ENCODE measurements at places on chromosomes 12 and 14. TPM values are rescaled to one million over a fixed set of nuclear protein-coding genes. Genes with fewer than 3 reads are reported as not detected.

- H3K4me1 ChIP-seq = peaks cover 35% of the 10 kb centered on the region
- H3K4me3 ChIP-seq = peak overlapping the region; percentile 55
- peak overlapping the region; percentile 97 for H3K27ac ChIP-seq
- peak; percentile 71 for DNase-seq
- H3K36me3 ChIP-seq = no peaks in the 10 kb centered on the region
Observed at GRCh38 chr14:73759183-73759713, 45.1 kb upstream of the PNMA1 start.

DNA sequence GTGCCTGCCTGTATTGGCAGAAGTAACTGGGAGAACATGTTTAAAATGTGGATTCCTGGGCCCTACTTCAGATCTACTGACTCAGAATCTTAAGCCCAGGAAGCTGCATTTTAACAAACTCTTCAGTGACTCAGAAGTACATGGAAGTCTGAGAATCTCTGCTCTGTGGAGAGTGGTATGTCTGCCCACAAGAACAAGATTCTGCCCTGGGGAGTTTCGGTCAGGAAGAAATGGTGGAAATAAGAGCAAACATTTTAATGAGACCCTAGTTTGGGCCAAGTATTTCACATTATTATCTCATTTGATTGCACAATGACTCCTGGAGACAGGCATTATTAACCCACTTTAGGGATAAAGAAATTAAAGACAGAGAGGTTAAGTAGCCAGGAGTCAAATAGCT is 8.2 kb downstream of the ALDH1L2 start:
- no peak overlapping the region for H3K4me3 ChIP-seq
- no peaks in the 10 kb centered on the region for H3K27me3 ChIP-seq
- no peak for DNase-seq

The RASSF8 gene
- 174 TPM for total RNA-seq

The CRIP1 gene
- 53.8 TPM for total RNA-seq

DNA sequence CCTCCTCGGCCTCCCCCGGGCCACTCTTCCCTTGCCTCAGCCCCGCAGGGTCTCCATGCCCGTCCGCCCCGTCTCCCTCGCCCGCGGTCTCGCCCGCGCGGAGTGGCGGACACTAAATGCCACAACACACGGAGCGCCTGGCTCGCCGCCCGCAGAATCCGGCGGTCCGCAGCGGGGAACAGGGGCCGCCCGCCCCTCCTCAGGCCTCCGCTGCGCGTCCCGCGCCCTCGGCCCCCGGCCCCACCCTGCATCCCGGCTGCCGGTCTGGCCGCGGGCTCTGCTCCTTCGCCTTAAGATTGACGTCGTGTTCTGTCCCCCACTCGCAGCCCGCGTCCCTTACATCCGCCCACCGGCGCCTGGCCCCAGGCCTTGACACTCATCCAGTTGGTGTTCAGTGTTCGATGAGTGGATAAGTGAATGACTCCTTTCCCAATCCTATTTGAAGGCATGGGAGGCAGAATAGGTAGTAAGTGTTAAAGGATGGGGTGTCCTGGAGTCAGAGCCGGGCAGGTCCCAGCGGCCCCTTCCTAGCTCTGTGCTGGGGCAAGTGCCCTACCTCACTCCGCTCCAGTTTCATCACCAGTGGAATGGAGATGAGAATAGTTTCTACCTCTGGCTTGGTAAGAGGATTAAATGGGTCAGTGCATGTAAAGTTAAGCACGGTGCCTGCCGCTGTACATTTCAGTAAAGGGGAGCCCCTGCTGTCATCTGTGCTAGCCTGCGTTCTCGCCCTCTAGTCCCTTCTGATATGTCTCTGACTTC is 622 bp downstream of the TECPR2 start:
- peak overlapping the region; percentile 92 for H3K27ac ChIP-seq
- DNase-seq = no peak
- H3K27me3 ChIP-seq = no peaks in the 10 kb centered on the region

- peak overlapping the region; percentile 95 for H3K27ac ChIP-seq
- DNase-seq = no peak
Observed at GRCh38 chr14:68949601-68949965, 29.5 kb downstream of the ACTN1 start.

DNA sequence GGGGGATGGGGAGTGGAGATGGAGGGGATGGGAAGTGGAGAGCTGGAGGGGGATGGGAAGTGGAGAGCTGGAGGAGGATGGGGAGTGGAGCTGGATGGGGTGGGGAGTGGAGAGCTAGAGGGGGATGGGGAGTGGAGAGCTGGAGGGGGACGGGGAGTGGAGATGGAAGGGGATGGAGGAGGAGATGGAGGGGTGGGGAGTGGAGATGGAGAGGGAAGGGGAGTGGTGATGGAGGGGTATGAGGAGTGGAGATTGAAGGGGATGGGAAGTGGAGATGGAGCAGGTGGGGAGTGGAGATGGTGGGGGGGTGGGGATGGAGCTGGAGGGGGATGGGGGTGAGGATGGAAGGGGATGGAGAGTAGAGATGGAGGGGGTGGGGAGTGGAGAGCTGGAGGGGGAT is 26.1 kb downstream of the NCOR2 start:
- no peak overlapping the region for H3K27ac ChIP-seq
- no peak overlapping the region for H3K4me3 ChIP-seq
- no peaks in the 10 kb centered on the region for H3K36me3 ChIP-seq
- no peak for DNase-seq
- H3K27me3 ChIP-seq = no peaks in the 10 kb centered on the region
- H3K4me1 ChIP-seq = no peaks in the 10 kb centered on the region

The JPH4 gene
- total RNA-seq = 2.4 TPM

The CCER1 gene
- not detected for total RNA-seq

The AICDA gene
- not detected for total RNA-seq

DNA sequence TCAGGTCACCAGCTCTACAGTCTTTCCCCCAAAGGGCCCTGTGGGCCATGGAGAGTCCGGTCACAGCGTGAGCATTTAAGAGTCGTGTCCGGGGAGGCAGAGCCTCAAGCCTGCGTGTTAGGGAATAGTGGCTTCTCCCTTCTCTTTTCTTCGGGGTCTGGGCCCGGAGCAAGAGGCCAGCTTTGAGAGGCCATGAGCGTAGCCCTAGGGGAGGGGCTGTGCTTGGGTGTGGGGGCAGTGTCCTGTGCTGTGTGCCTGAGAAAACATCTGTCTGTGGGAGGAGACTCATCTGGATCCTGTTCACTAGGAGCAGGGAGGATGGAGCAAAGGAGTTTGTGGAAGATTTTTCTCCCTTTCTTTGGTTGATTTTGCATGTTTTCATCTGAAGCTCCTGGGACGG is 5.3 kb downstream of the LRP1-AS start:
- H3K27me3 ChIP-seq = no peaks in the 10 kb centered on the region
- peaks cover 18% of the 10 kb centered on the region for H3K4me1 ChIP-seq
- H3K27ac ChIP-seq = peak overlapping the region; percentile 99
- peak; percentile 68 for DNase-seq

DNA sequence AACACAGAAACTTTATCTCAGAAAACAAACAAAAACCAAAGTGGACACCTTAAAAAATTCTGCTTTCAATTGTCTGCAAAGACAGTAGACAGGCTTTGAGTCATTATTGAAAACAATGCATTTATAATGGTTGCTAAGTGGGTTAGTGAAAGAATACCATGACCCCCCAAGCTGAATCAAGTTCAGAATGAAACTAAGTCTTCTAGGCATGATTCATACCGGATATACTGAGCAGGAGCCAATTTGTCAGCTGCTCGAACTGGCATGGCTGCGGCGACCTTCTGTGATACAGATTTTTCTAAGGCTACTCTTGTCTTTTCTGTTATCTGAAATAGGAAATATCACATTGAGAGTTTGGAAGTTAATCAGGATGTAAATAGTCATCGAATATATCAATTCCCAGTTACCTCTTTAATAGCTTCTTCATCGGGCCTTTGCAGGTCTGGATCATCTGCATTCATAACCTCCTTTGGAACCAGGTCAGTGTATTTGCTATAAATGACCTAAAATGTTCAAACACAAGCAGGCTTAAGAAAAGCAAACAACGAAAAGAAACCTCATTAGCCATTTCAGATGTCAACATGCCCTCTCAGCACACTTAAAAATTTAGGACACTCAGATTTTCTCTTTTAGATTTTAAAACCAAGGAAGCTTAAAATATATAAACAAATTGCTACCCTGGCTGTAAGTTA is 22.3 kb downstream of the SNW1 start:
- no peak for DNase-seq
- H3K36me3 ChIP-seq = no peaks in the 10 kb centered on the region
- H3K27me3 ChIP-seq = no peaks in the 10 kb centered on the region

The ADCY4 gene
- 65.1 TPM for total RNA-seq

GRCh38 chr12:79587368-79587767 is 103.4 kb downstream of the PAWR start:
- H3K27ac ChIP-seq = no peak overlapping the region
- no peaks in the 10 kb centered on the region for H3K4me1 ChIP-seq
- no peaks in the 10 kb centered on the region for H3K27me3 ChIP-seq
- H3K36me3 ChIP-seq = no peaks in the 10 kb centered on the region
- H3K4me3 ChIP-seq = no peak overlapping the region
- no peak for DNase-seq

GRCh38 chr14:72947366-72948160 is 21.3 kb downstream of the DCAF4 start:
- no peaks in the 10 kb centered on the region for H3K27me3 ChIP-seq
- H3K27ac ChIP-seq = no peak overlapping the region
- no peak for DNase-seq
- H3K36me3 ChIP-seq = no peaks in the 10 kb centered on the region

The PRMT5 gene
- 57.9 TPM for total RNA-seq

DNA sequence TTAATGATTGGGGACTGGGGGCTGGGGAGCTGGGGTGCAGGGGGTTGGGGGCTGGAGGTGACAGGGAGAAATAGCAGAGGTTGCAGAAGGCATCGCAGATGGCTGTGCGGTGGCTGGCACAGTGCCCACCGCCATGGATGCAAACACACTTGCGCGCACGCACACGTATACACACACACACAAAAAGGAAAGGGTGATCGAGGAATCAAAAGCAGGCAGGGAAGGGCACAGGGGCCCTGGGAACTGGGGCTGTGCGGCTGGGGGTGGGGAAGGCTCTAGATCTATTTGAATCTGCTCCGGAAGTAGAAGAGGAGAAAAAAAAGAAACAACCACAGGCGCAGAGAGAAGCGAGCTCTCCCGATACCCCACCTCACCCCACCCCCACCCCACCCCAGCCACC is 39.4 kb downstream of the ZFHX2 start:
- no peaks in the 10 kb centered on the region for H3K36me3 ChIP-seq
- H3K27ac ChIP-seq = no peak overlapping the region
- H3K4me3 ChIP-seq = no peak overlapping the region
- no peaks in the 10 kb centered on the region for H3K4me1 ChIP-seq
- H3K27me3 ChIP-seq = no peaks in the 10 kb centered on the region
- no peak for DNase-seq

The AMDHD1 gene
- 1.8 TPM for total RNA-seq

The PTPRR gene
- 5.5 TPM for total RNA-seq

GRCh38 chr12:47867495-47867941 is 37.3 kb downstream of the VDR start:
- H3K27ac ChIP-seq = no peak overlapping the region
- H3K36me3 ChIP-seq = no peaks in the 10 kb centered on the region
- no peak overlapping the region for H3K4me3 ChIP-seq
- no peaks in the 10 kb centered on the region for H3K27me3 ChIP-seq
- no peak for DNase-seq

DNA sequence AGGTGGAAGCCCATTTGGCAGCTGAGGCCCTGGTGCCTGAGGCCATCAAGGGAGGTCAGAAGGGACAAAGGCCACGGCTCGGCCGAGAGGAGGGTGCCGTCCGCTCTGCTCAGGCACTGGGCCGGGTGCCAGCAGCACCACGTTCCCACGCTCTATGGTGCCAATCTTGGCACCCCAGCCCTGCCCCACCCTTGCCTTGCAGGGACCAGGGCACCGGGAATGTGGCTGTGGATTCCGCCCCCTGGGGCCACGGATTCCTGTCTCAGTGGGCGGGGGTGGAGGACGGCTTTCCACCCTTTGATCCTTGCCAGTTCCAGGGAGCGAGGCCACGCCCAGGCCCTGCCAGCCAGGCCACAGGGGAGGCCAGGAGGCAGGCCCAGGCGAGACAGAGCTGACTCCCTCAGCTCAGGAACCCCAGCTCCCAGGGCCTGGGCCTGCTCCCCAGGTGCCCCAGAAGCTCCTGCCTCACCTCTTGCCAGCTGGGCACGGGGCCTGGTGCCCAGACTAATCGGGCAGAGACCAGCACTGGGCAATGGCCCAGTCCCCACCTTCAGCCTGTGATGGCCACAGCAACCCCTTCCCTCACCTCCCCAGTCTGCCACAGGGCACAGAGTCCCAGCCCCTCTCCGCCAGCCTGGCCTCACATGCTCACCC is 26.4 kb upstream of the GPR132 start:
- no peaks in the 10 kb centered on the region for H3K27me3 ChIP-seq
- peak overlapping the region; percentile 92 for H3K27ac ChIP-seq
- peak; percentile 60 for DNase-seq
- H3K4me3 ChIP-seq = no peak overlapping the region
- H3K4me1 ChIP-seq = peaks cover 24% of the 10 kb centered on the region

The OVCH1 gene
- total RNA-seq = 1.0 TPM

GRCh38 chr14:56002342-56002741 is 115.9 kb upstream of the PELI2 start:
- DNase-seq = no peak
- no peaks in the 10 kb centered on the region for H3K27me3 ChIP-seq
- H3K36me3 ChIP-seq = no peaks in the 10 kb centered on the region
- no peaks in the 10 kb centered on the region for H3K4me1 ChIP-seq

All from uterus (tissue), 4 donors.